H4 (cell line): ENCODE measurements at places on chromosomes 16 and 17.

DNA sequence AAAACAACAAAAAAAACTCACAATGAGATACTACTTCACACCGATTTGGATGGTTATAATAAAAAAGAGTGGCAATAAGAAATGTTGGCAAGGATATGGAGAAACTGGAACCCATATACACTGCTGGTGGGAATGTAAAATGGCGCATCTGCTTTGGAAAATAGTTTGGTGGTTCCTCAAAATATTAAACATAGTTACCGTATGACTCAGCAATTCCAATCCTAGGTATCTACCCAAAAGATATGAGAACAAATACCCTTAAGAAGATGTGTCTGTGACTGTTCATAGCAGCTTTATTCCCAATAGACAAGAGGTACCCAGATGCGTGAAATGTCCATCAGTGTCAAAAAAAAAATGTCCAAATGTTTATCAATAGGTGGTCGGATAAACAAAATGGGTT is 7.2 kb downstream of the CPPED1 start:
- no peak for DNase-seq

DNA sequence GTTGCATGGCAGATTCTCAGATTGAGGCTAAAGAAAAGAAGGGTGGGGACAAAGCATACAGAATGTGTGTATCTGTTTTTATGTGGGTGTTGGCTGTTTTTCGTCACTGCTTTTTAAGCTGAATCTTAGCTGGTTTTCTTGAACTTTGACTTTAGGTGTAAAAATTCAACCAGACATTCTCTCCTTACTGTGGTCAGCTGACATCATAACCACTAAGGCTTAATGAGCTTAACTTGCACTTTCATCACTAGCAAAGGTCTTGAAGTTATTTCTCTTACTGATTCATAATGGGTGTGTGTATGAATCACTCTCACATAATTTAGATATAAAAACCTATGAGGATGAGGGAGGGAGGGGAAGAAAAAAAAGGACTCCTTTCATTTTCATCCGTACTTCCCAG is 4.0 kb upstream of the CDC6 start:
- DNase-seq, result peak; percentile 84

- no peak for DNase-seq
Observed at GRCh38 chr17:6536053-6536452, 20.3 kb downstream of the PITPNM3 start.

DNA sequence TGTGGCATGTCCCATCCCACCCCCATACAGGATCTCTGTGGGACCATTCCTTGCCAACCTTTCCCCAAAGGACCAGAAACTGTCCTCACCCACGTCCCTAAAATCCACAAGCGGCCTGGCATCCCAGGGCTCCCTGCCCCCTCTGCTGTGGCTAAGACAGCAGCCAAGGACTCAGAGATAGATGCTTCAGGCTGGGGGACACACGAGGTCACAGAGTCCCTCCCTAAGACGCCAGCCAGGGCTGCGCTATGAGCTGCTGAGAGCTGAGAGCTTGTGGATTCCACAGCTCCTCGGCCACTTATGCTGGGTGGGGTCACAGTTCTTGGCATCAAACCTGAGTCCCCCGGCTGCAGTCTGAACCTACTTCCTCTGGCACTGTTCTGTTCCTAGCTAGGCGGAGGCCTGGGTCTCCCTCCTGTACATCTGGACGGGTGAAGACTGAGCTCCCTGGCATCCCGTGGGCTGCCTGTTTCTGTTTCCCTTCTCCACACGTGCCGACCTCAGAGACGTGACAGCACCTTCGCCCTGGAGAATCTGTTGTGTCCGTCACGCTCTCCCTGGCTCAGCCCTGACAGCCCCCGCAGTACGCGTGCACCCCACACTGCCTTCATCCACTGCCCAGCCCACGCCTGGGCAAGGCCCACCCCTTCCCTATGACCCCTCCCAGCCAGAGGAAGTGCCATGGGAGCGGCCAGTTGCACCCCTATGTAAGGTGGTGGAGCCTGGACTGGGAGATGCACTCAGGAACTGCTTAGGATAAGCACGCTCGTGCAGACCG is 61.2 kb downstream of the ENGASE start:
- no peak for DNase-seq
